ENCODE measurements at places on chromosomes 5 and 9.

DNA sequence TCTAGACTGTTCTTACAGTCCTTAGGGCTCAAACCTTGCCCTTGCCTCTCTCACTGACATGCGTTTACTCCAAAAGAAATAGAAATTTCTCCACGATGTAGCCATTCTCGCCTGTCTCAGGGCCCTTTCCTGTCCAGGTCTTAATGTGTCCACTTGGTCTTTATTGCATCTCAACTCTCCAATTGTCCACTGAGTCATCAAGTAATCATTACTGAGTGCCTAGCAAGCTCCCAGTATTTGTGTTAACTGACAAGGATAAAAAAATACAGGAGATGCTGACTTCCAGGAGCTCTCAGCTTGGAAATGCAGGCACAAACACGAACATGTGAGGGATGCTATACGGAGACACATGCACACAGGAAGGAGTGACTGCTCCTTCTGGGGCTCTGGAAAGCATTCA lies 147.3 kb downstream of the ARSB start:
- H3K4me1 ChIP-seq, result peaks cover 7% of the 10 kb centered on the region
- no peak overlapping the region for H3K27ac ChIP-seq
- peaks cover 24% of the 10 kb centered on the region for H3K36me3 ChIP-seq
- DNase-seq, result no peak
- H3K27me3 ChIP-seq, result no peaks in the 10 kb centered on the region
- no peak overlapping the region for H3K4me3 ChIP-seq

- H3K27me3 ChIP-seq, result peaks cover 26% of the 10 kb centered on the region
- DNase-seq, result no peak
- H3K36me3 ChIP-seq, result no peaks in the 10 kb centered on the region
- no peak overlapping the region for H3K4me3 ChIP-seq
These were observed 91.8 kb upstream of the PRSS3 start for GRCh38 chr9:33703430-33704102.

- no peak for DNase-seq
- no peaks in the 10 kb centered on the region for H3K4me1 ChIP-seq
- H3K27me3 ChIP-seq, result no peaks in the 10 kb centered on the region
- no peaks in the 10 kb centered on the region for H3K36me3 ChIP-seq
- no peak overlapping the region for H3K27ac ChIP-seq
These were observed 140.8 kb upstream of the ADAMTSL1 start for GRCh38 chr9:18333157-18333556.

- H3K4me1 ChIP-seq, result peaks cover 9% of the 10 kb centered on the region
- H3K4me3 ChIP-seq, result no peak overlapping the region
- H3K27ac ChIP-seq, result no peak overlapping the region
These were observed 193.2 kb downstream of the MAPKAP1 start for GRCh38 chr9:125513668-125514413.

DNA sequence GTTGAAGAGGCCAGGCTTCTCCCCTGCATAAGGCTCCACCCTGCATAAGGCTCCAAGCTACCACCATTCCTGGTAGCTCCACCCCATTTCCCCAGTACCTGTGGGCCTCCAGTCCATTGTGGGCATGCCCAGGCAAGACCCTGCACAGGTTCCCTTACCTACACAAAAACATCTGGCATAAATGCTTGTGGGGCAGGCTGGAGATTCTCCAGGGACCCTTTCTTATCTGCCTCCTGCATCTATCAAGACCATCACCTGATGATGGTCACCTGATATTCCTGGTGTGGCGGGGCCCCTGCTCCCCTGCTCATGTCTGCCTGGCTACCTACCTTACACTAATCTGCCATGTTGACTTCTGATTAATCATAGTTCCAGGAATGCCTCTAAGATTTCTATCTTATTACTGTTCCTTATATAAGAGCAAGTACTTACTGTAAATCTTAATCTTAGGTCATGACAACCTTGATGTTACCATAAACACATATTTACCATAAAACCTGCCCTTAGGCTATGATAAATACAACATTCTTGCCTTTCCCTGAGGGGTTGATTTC lies 41.0 kb downstream of the FGD3 start:
- peaks cover 38% of the 10 kb centered on the region for H3K4me1 ChIP-seq
- no peaks in the 10 kb centered on the region for H3K27me3 ChIP-seq
- H3K27ac ChIP-seq, result no peak overlapping the region
- H3K4me3 ChIP-seq, result no peak overlapping the region

- H3K36me3 ChIP-seq, result peaks cover 3% of the 10 kb centered on the region
- H3K27me3 ChIP-seq, result no peaks in the 10 kb centered on the region
- H3K4me1 ChIP-seq, result peaks cover 35% of the 10 kb centered on the region
These were observed 467.4 kb downstream of the DIRAS2 start for GRCh38 chr9:90175257-90175656.
